Smooth muscle cell of bladder (primary cell): ENCODE measurements at places on chromosomes 3 and 15. TPM values are rescaled to one million over a fixed set of nuclear protein-coding genes. Genes with fewer than 3 reads are reported as not detected.

Gene TRIM42
- total RNA-seq: not detected in 2 replicates

Gene ZBTB47
- 21.5 and 38.2 TPM in 2 replicates for total RNA-seq

Gene WDR72
- total RNA-seq: not detected in 2 replicates

Gene NFKBIZ
- total RNA-seq: 27.2 and 48.4 TPM in 2 replicates

Gene ACVR2B
- 1.6 and 2.2 TPM in 2 replicates for total RNA-seq

Gene FAM3D
- total RNA-seq: not detected in 2 replicates

Gene NR2F2
- 4.3 and 4.5 TPM in 2 replicates for total RNA-seq

Gene PRRT3
- total RNA-seq: 1.6 and 2.1 TPM in 2 replicates

Gene GP9
- not detected in 2 replicates for total RNA-seq

Gene P2RY14
- total RNA-seq: 0.43 TPM in 1 of 2 replicates, not detected in the other

Gene ESYT3
- total RNA-seq: 0.28 and 0.83 TPM in 2 replicates

Gene SLC22A14
- under 0.01 and 0.18 TPM in 2 replicates for total RNA-seq

Gene ADAMTSL3
- 0.14 and 0.18 TPM in 2 replicates for total RNA-seq

Gene DUOXA1
- not detected in 2 replicates for total RNA-seq

Gene CSPG4
- 11.0 and 15.3 TPM in 2 replicates for total RNA-seq

Gene ZNF660
- 2.1 and 2.6 TPM in 2 replicates for total RNA-seq

Gene CHSY1
- total RNA-seq: 43.1 and 59.3 TPM in 2 replicates

Gene USP4
- total RNA-seq: 17.8 and 21.7 TPM in 2 replicates

Gene SPINT1
- 0.18 and 0.43 TPM in 2 replicates for total RNA-seq

Gene SHC4
- 1.8 and 3.8 TPM in 2 replicates for total RNA-seq

Gene ANKRD63
- total RNA-seq: not detected in 2 replicates

Gene IL20RB
- total RNA-seq: 2.7 and 12.5 TPM in 2 replicates

Gene COL6A6
- 0.14 and 1.2 TPM in 2 replicates for total RNA-seq

Gene ULK3
- 9.7 and 11.9 TPM in 2 replicates for total RNA-seq

Gene IGSF11
- 0.09 and 0.14 TPM in 2 replicates for total RNA-seq

Gene DZIP1L
- 21.2 and 29.4 TPM in 2 replicates for total RNA-seq

Gene CYP8B1
- not detected in 2 replicates for total RNA-seq

Gene PSTPIP1
- total RNA-seq: 0.28 TPM in 1 of 2 replicates, not detected in the other

Gene CERS3
- total RNA-seq: 0.14 TPM in 1 of 2 replicates, not detected in the other

Gene IL5RA
- total RNA-seq: not detected in 2 replicates

Gene RPS27L
- total RNA-seq: 523 and 675 TPM in 2 replicates

Gene ADCY5
- total RNA-seq: 0.28 and 0.46 TPM in 2 replicates

Gene CELSR3
- total RNA-seq: 1.00 and 1.6 TPM in 2 replicates

Gene DCBLD2
- total RNA-seq: 78.8 and 126 TPM in 2 replicates

Gene ABHD17C
- total RNA-seq: 12.1 and 16.1 TPM in 2 replicates

Gene ROPN1
- total RNA-seq: not detected in 2 replicates

Gene SOX14
- total RNA-seq: not detected in 2 replicates

Gene BUB1B
- 2.4 and 2.9 TPM in 2 replicates for total RNA-seq

Gene CRYGS
- 0.43 and 1.0 TPM in 2 replicates for total RNA-seq

Gene ADAMTS9
- 5.2 and 47.5 TPM in 2 replicates for total RNA-seq

Gene HESX1
- total RNA-seq: 0.14 and 0.65 TPM in 2 replicates

Gene SCN11A
- under 0.01 TPM in 2 replicates for total RNA-seq

Gene CCRL2
- under 0.01 and 0.09 TPM in 2 replicates for total RNA-seq

Gene THAP10
- 0.85 and 1.0 TPM in 2 replicates for total RNA-seq
